Stimulated activated CD4-positive, alpha-beta T cell treated with anti-CD3 and anti-CD28 coated beads, Interleukin-4, amount 100 ng/mL, for 48 hours (primary cell): ENCODE measurements at places on chromosomes 4 and X.

DNA sequence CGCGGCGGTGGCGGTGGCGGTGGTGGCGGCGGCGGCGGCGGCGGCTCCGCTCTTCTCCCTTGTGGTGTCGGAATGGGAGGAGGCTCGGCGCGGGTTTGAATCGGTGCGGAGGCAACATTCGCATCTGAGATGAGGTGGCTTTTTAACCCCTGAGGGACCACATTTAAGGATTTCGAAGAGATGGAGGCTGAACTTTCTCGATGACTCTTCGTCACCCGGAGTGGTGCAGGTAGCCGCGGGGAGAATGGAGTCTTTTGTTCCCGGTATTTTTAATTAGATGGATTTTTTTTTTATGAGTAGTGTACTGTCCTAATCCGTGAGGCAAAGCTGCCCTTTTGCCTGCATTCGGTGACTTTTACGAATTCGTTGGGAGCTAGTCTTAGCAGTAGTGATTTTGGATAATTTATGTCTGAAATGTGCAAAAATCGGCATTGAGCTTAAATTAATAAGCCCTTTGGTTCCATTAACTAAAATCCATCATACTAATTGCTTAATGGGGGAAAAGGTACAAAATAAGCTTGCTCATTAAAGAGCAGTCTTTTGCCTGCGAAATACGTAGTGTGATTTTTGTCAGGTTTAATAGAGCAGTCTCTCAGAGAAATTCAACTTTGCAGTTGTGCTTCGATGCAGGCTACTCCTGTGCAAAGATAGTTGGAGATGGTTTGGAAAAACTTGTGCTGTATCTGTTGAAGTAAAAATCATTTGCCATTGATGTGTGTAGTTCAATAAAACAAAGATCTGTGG is 206.2 kb downstream of the TENM3 start:
- DNase-seq: no peak

DNA sequence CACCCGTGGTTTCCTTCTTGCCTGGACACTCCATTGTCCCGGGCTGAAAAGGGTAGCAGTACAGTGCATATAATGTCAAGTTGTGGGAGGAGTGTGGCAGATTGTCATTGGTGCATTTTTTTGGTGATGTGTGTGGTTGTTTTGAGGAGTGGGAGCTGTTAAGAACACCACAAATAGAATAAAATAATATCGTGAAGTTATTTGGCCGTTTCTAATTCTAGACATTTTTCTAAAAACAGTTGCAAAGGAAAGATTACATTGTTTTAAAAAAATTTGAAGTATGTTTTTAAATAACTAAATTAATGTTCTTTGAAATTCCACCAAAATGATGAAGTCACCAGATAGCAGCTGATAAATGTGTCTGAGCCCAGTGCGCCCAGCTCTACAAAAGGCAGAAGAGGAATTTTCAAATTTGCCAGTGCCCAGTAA is 1.3 kb downstream of the PKD2 start:
- no peak for DNase-seq

DNA sequence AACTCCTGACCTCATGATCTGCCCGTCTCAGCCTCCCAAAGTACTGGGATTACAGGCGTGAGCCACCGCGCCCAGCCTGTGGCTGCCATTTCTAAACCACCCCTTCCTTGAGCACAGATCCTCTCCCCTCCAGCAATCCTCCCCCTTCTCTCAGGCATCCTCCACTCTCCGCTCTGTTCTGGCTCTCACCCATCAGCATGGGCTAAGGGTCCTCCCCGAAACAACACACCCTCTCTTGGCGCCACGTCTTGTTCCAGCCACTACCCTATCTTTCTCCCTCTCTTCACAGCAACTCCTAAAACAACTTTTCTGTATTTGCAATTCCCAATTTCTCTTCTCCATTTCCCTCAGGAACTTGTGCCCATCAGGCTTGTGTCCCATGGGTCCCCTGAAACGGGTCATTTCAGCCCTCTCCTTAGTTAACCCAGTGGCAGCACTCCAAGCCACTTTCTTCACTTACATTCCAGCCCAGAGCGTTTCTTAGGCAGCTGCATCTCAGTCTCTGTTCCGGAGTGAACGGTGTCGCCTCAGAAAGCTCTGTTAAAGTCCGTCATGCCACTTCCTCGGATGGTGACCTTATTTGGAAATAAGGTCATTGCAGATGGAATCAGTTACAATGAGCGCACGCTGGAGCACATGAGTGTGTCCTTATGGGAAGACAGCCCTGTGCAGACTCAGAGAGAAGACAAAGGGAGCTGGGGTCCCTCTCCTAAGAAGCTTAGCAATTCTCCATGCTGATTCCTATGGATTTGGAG is 28.3 kb upstream of the CLDN24 start:
- DNase-seq: no peak

DNA sequence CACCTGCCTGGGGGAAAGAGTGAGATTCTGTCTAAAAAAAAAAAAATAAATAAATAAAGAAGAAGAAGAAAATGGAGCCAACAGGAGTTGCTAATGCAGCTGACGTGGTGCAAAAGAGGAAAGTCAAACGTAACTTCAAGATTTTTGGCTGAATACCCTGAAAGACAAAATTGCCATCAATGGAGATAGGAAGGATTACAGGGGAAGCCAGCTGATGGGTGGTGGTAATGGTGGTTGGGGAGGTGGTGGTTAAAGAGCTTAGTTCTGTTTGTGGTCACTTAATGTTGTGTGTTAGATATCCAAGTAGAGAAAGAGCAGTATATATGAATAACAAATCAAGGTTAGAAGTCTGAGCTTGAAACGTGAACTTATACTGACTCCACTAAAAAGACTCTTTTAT is 225.4 kb downstream of the ARHGAP24 start:
- DNase-seq: no peak
